NCI-H2081 (cell line): ENCODE measurements at places on chromosomes 2 and 18.

- DNase-seq: no peak
Observed at GRCh38 chr2:74530239-74531187, 780 bp downstream of the HTRA2 start.

- DNase-seq: no peak
Observed at GRCh38 chr2:877747-878146, 72.9 kb upstream of the SNTG2 start.

DNA sequence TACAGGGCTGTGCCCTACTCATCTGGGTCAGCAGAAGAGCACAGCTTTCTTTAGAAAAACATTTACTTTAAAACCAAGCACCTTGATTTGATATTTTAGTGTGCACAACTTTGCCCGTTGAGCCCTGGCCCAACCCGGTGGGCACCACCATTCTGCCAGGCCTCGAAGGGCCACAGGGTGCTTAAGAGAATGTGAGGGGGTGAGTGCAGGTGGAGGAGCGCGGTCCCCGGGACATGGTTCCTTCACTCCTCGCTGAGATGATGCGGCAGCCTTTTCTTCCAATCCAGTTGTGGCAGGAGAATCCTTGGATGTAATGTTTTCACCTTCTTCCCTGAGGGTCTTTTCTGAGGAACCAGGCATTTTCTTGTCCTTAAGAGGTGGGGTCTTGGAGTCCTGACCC lies 119.0 kb downstream of the RPIA start:
- DNase-seq: no peak

DNA sequence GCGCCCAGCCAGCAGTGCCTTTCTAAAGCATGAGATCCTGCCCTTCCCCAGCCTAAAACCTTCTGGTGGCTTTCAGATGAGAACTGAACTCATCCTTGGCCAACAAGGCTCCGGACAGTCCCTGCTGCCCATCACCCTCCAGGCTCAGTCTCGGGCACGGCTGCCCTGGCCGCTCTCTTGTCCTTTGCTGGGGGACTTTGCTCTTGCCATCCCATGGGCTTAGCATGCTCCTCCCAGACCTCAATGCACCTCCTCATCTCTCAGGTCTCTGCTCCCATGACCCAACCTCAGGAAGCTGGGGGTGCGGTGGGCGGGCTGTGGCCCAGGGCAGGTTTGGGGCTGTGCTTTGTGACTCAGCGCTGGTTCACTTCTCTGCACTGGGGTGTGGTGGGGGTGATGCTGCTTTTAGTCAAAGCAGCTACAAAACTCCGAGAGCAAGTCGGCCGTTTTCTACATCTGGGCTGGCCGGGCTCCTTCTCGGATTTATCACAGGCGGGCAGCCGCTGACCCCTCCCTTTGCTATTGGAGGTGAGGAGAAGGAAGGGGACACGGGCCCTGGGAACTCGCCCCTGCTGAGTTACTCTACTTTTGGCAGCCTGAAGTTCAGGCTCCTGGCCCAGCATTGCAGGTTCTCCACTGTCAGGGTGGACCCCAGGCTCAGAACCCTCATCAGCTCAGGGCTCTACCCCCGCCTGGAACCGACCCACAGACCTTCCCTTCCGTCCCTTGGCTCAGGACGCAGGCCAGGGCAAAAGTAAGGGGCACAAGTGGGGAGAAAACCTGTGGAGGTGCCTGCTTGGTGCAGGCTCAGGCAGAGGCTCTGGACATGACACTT lies 90.6 kb upstream of the TAF1B start:
- DNase-seq: no peak

DNA sequence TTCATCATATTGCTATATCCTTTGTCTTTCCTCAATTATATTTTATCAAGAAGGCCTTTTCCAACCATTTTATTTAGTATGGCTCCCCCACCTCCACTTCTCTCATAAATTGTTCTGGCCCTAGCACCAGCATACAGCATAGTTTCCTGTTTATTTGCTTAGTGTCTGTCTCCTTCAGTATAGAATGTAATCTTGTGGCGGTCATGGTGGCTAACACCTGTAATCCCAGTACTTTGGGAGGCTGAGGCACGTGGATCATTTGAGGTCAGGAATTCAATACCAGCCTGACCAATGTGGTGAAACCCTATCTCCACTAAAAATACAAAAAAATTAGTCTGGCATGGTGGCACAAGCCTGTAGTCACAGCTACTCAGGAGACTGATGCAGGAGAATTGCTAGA lies 39.6 kb upstream of the CLASP1 start:
- no peak for DNase-seq

GRCh38 chr2:160432633-160433032 lies 61.0 kb downstream of the RBMS1 start:
- DNase-seq: no peak

DNA sequence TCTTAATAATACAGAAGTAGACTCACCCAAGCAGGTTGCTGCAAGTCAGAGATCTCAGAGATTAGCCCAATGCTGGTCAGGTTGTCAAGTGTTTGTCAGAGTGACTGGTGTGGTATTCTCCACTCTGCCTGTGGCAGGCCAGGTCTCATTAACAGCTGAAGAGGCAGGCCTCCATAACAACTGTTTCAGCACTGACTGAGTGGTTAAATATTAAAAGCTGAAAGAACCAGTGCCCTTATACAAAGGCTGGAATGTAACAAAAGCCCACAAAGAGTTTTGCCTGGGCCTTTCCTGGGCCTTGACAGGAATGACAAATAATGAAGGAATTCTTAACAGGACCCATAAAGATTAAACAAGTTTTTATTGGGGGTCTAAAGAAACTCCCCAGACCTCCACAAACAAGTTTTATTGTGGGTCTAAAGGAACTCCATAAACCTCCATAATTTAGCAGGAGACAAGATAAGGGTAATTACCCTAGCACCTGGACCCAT lies 26.8 kb downstream of the SULT1C2 start:
- no peak for DNase-seq

DNA sequence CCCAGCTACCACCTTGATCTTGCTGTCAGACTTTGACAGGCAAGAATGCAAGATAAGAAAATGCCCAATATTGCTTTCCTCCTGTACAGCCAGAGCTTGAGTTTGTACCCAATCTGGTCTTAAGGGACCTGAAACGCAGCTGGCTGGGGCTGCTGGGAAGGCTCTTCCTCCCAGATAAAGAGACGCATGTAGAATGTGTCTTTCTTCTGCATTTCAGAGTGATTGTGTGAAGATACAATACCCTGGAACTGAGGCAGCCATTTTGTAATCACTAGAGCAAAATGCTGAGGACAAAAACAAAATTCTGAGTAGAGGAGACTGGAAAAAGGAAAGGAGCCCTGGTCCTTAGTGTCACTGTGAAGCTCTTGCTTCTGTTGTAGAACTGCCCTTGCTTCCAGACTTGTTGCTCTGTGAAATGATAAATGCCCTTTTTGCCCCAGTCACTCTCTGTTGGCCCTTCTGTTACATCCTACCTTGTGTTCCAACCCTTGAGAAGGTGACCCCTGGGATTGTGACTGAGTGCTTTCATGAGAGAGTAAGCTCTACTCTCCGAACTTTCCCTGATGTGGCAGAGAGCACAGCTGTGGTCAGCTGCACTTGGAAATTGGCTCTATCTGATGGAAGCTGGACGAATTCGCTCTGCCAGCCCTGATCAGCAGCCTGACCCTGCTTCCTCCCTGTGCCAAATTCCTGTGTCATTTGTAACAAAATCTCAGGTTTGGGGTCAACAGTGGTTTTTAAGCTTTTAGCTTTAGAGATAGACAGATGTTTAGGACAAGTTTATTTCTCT lies 137.4 kb upstream of the RBMS1 start:
- no peak for DNase-seq

DNA sequence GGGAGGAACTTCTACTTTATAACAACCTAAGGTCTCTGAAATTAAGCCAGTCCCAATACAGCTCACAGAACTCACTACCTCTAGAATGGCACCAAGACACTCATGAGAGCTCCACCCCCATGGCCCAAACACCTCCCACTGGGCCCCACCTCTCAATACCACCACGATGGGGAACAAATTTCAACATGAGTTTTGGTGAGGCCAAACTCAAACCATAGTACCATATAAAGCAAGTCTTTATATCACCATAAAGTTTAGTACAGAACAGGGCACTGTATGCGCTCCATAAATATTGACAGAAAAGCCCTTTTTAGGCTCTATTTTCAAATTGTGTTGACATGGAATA lies 3.3 kb downstream of the AFG3L2 start:
- no peak for DNase-seq

DNA sequence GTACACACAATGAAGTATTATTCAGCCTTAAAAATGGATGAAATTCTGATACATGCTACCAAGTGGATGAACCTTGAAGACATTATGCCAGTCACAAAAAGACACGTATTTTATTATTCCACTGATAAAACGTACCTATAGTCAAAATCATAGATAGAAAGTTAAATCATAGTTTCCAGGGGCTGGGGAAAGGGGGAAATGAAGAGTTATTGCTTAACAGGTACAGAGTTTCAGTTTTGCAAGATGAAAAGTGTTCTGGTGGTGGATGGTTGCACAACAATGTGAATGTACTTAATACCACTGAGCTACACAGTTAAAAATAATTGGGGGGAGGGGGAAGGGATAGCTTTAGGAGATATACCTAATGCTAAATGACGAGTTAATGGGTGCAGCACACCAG lies 279.0 kb upstream of the STON1 start:
- no peak for DNase-seq

GRCh38 chr18:2871111-2871720 lies 24.4 kb downstream of the EMILIN2 start:
- no peak for DNase-seq

DNA sequence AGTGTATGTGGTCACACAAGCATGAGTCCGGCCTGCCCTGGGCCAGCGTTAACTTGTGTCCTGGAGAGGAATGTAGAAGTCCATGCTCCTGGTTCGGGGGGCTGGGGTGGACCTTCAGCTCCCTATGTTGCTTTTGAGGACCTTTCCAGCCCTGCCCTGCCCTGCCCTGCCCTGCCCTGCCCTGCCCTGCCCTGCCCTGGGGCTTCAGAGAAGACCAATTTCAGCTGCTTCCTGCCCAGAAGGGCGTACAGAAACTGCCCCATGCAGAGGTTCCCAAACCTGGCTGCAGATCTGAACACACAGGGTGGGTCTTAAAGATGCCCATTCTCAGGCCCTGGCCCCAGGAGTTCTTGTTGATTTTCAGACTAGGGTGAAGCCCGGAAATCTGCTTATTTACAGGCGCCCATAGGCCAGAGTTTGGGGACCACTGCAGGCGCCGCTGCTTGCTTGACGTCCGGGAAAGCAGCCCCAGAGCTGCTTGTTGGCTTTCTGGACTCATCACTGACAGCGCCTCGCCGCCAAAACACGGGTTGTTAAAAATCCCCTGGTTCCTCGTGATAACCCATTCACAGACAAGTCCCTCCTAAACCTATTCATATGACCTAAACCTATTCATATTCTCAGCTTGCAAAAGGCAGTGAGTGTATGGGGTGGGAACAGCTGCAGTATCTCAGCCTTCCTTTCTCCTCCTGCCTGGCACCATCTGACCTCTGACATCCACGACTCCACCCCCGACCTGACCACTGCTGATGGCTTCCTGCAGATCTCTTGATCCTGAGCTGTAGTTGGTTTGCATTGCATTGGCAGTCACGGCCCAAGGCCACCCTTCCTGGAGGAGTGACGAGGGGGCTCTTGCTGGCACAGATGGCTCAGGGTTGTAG lies 198.3 kb downstream of the GLI2 start:
- no peak for DNase-seq

DNA sequence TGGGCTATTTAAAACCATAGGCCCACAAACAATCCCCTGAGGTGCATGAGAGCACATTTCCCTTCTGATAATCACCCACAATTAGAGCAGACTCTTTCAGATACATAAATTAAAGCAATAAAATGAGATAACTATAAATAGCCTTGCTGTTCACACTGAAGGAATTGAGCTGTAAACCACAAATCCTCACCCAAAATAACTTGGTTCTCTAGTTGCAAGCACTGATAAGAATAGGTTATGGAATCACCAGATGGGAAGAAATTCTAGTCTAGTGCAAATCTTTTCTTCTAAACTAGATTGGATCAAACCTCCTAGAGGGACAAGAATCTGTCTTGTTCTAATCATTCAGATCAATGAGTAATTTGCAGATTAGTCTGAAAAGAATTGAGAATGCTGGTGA lies 64.6 kb downstream of the NAB1 start:
- no peak for DNase-seq

GRCh38 chr2:120814352-120814751 lies 78.7 kb downstream of the GLI2 start:
- DNase-seq: no peak

GRCh38 chr2:97688062-97688827 lies 18.7 kb downstream of the C2orf92 start:
- DNase-seq: no peak
